T-cell (primary cell): ENCODE measurements at places on chromosomes 13 and 19.

DNA sequence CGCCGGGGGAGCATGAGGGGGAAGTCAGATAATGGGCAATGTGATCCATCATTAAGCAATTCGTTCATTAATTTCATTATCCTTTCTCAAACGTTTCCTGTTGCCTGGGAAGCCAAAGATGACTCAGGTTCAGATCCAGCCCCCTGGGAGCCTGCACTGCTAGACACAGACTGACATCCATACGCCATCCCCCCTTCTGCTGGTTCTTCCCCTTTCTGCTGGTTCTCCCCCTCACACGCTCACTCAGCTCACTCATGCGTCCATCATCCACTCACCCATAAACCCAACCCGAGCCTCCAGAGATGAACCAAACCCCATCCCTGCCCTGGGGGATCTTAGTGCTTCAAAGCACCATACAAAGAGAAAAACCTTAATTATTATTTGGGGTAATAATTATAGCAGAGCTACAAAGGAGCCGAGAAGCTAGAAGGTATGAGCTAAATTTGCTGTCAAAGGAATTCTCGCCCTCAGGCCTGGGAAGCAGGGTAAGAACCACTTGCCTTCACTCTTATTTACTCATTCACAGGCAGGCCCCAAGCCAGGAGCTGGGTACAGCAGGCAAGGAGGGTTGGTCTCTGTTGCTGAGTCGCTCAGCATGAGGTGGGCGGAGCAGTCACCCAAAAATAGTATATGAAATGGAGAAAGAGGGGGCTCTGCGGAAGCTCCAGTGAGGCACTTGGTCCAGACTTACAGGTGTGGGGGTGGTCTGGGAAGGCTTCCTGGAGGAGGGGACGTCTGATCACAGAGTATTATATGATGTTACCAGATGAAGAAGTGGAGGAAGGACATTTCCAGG is 7.0 kb upstream of the ZNF444 start:
- H3K36me3 ChIP-seq, result no peaks in the 10 kb centered on the region
- no peak overlapping the region for H3K4me3 ChIP-seq
- H3K4me1 ChIP-seq, result no peaks in the 10 kb centered on the region
- no peaks in the 10 kb centered on the region for H3K27me3 ChIP-seq

DNA sequence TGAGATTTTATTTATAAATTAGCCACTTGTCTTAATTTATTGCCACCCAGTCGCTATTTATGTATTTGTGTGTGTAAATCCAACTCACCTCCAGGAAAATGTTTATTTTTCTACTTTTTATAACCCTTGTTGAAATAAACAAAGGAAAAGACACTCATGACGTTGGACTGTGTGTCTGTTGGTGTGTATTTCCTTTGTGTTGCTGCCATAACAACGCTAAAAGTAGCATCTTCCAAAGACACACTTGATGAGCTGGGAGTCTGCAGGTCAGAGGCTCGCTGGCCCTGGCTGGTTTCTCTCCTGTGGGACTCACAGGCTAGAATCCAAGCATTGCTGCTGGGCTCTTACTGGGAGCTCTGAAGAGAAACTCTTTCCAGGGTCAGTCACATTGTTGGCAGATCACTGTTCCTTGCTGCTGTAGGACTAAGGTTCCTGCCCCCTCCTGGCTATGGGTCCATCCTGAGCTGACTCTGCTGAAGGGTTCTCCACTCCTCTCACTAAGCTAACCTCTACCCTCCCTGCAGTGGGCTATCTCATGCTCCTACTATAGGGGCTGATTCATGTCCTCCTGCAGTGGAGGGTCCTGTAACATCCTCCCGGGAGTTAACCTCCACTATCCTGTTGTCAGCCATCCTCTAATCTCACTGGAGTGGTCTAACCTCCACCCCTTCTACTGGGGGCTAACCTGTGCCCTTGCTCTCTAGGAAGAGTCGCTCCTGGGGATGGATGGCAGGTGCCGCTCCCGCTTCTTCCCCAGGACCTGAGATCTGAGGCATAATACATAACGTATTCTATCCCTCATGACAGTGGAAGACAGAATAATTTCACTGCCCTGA is 2.1 kb downstream of the IFNL2 start:
- DNase-seq, result no peak
- peaks cover 2% of the 10 kb centered on the region for H3K27me3 ChIP-seq
- no peak overlapping the region for H3K4me3 ChIP-seq
- H3K36me3 ChIP-seq, result no peaks in the 10 kb centered on the region

GRCh38 chr19:34124828-34125227 is 47.5 kb upstream of the LSM14A start:
- no peak overlapping the region for H3K4me3 ChIP-seq
- no peak overlapping the region for H3K27ac ChIP-seq
- no peak for DNase-seq
- no peaks in the 10 kb centered on the region for H3K27me3 ChIP-seq

DNA sequence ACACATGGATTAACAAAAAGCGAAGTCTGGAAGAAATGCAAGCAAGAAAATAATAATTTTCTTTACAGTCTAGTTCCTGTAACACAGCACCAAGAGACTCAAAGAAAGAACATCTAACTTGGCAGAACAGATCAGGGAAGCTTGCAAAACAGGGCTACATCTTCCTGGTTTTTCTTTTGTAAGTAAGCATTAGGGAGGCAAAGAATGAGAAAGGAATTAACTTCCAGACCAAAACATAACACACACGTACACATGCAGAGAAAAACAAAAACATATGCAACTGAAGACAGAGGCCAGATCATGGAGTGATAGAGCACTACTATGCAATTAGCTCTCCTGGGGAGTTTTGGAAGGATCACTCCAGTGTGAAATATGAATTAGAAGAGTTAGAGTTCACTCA is 120.5 kb downstream of the DIAPH3 start:
- H3K4me3 ChIP-seq, result no peak overlapping the region
- H3K4me1 ChIP-seq, result no peaks in the 10 kb centered on the region
- DNase-seq, result no peak
- H3K36me3 ChIP-seq, result no peaks in the 10 kb centered on the region
- no peaks in the 10 kb centered on the region for H3K27me3 ChIP-seq
- no peak overlapping the region for H3K27ac ChIP-seq

- H3K27ac ChIP-seq, result no peak overlapping the region
- H3K27me3 ChIP-seq, result no peaks in the 10 kb centered on the region
- no peaks in the 10 kb centered on the region for H3K4me1 ChIP-seq
- no peak overlapping the region for H3K4me3 ChIP-seq
- DNase-seq, result no peak
Observed at GRCh38 chr13:67971291-67971690, 741.2 kb upstream of the PCDH9 start.
